T-cell (primary cell): ENCODE measurements at places on chromosomes 16 and 17.

DNA sequence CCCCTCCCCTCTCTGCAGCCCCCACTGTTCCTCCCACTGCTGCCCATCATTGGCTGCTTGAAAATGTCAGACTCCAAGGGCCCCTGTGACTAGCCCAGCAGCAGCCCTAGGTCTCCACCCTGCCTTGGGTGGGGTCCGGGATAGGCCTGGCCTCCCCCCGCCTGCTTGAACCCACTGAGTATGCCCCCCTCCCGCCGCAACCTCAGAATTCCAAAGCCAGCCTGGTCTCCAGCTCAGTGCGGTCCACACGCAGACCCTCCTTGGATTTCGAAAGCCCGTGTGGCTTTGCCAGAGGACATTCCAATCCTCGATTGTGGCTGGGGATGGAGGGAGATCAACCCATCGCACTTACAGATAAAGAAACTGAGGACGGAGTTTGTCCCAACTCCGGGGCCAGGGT lies 6.4 kb downstream of the DPEP1 start:
- DNase-seq: no peak

DNA sequence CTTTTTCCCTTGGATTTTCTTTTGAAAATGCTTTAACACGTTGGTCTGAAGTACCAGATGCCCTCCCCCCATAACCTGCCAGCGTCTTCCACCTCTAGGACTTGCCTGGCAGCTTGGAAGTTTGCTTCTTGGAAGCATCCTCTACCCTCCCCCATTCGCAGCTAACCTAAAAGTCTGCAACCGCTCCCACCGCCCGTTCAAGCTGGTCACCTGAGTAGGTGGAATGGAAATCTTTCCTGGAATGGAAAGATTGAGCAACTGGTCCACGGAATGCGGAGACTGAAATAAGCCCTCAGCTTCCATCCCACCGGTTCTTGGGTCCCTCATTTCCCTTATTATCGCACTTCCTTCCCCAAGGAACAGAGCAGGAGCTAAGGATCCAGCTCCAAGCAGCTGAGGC lies 31.4 kb downstream of the HS3ST3B1 start:
- no peak for DNase-seq

DNA sequence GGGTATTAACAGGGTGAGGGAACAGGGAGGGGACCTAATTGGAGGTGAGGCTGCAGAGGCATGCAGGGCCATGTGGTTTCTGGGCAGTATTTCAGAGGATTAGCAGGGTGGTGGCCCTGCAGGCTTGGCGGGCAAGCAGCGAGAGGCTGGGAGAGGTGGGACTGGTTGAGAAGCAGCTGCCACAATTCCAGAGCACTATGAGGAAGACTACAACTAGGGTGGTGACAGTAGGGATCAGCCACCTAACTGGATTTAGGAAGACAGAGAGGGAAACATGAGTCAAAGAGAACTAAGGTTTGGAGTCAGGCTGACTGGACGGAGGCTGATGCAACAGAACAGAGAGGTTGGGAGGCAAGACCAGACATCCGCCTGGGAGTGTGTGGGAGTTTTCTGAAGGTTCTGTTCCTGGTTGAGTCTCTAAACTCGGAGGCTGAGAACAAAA lies 12.3 kb downstream of the ALOXE3 start:
- no peak for DNase-seq

- no peak for DNase-seq
Observed at GRCh38 chr16:17471719-17472461, 1.1 kb upstream of the XYLT1 start.

DNA sequence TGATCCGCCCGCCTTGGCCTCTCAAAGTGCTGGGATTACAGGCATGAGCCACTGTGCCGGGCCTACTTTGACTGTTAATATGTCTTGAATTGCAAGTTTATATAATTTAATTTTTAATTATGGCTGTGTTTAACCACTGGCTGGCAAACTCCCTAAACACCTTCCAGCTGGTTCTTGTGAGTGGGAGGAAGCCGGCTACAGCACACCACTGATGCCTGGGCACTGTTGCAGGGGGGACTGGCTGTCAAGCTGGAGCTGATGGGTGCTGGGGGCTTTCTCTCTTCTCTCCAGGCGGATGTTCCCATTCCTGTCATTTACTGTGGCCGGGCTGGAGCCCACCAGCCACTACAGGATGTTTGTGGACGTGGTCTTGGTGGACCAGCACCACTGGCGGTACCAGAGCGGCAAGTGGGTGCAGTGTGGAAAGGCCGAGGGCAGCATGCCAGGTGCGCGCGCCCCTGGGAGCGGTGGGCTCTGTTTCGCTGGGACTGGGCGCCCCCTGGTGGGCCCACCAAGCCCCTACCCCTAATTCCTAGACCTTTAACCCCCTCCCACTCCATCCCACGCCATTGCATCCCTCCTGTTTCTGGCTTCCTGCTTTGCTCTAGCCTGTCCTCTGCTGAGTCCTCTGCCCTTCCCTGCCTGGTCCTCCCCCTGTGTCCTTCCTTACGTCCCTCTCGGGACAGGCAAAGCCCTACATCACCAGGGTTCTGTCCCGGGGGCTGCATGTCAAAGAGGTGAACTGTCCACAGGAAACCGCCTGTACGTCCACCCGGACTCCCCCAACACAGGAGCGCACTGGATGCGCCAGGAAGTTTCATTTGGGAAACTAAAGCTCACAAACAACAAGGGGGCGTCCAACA lies 9.5 kb downstream of the TBX21 start:
- DNase-seq: no peak

- no peak for DNase-seq
Observed at GRCh38 chr16:14606102-14606501, 24.0 kb downstream of the PARN start.

DNA sequence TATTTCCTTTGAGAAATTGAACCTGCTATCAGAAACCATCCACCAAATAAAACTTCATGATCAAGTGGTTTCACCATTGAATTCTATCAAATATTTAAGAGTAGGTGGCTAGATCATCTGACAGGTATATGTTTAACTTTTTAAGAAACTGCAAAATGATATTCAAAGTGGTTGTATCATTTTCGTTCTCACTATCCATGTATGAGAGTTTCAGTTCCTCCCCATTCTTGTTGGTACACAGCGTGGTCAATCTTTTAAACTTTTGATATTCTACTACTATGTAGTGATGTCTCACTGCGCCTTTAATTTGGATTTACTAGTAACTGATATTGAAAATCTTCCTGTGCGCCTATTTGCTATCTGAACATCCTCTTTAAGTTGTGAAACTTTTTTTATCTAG lies 163.7 kb downstream of the CYB561 start:
- DNase-seq: no peak

DNA sequence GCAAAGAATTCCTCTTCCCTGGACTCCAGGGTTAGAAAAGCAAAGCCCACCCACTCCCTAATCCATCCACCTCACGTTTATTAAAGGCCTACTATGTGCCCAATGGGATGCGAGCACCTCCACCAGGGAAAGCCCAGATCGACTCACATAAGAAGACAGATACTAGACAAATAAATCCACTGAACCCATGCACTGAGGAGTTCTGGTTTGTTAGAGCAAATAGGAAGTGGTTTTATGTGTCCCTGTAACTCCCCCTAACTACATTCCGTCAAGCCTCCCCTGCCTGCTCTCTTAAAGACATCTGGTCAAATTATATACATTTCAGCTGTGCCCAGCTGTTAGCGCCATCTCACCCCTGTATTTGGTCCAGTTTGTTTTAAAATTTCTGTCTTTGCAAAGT lies 218.5 kb upstream of the RPL38 start:
- no peak for DNase-seq

GRCh38 chr17:12961655-12962054 lies 56.2 kb downstream of the ELAC2 start:
- no peak for DNase-seq

DNA sequence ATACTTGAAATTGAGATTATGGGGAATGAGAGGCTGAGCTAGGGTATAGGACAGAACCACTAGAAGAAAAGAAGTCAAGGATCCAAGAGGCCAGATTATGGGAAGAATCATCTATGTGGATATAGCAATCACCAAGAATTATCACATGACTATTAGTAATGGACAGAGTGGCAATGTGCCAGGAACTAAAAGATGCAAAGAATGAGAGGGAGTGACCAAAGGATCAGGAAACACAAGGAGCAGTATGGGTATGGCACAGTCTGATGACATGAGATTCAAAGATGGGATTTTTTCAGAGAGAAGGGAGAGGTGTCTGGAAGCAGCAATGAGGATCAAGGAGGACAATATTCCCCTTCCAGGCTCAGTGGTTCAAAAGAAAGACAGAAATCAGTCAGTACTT lies 212.2 kb downstream of the AATF start:
- no peak for DNase-seq

DNA sequence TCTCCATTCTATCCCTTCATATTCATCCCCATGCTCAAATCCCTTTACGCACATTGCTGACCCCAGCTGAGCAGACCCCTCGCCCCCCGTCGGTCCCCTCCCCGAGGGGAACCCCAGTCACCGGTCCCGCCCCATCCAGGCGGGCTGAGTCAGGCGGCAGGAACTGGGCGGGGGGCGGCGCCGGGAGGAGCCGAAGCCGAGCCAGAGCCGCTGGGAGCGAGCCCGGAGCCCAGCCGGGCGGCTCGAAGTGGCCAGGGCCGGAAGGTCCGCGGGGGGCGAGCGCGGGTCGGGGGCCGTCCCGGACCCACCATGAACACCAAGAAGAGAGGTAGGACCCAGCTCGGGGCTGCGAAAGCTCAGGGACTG lies 8.6 kb downstream of the RIPOR1 start:
- DNase-seq: peak; percentile 29

- no peak for DNase-seq
Observed at GRCh38 chr16:72997141-72997542, 50.8 kb downstream of the ZFHX3 start.

DNA sequence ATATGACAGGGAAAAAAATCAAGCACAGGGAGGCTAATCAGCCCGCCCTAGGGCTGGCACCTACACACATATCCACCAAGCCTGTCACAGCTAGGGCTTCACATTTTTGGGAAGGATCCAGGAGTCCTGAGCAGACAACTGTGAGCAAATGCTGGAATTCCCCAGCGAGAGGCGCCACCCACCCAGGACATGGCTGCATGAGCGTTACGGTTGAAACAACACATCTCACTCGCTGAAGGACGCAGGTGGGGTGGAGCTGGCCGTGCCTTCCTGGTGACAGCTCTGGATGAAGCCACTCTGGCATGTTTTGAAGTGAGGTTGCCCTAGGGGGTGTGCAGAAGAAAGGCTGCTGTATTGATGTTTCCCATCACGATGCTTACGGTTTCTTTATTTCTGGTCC lies 315.1 kb upstream of the EEF2KMT start:
- no peak for DNase-seq

GRCh38 chr17:35448899-35449227 lies 297 bp upstream of the SLFN13 start:
- no peak for DNase-seq

- peak; percentile 79 for DNase-seq
Observed at GRCh38 chr16:15672514-15673167, 22.6 kb downstream of the NDE1 start.

DNA sequence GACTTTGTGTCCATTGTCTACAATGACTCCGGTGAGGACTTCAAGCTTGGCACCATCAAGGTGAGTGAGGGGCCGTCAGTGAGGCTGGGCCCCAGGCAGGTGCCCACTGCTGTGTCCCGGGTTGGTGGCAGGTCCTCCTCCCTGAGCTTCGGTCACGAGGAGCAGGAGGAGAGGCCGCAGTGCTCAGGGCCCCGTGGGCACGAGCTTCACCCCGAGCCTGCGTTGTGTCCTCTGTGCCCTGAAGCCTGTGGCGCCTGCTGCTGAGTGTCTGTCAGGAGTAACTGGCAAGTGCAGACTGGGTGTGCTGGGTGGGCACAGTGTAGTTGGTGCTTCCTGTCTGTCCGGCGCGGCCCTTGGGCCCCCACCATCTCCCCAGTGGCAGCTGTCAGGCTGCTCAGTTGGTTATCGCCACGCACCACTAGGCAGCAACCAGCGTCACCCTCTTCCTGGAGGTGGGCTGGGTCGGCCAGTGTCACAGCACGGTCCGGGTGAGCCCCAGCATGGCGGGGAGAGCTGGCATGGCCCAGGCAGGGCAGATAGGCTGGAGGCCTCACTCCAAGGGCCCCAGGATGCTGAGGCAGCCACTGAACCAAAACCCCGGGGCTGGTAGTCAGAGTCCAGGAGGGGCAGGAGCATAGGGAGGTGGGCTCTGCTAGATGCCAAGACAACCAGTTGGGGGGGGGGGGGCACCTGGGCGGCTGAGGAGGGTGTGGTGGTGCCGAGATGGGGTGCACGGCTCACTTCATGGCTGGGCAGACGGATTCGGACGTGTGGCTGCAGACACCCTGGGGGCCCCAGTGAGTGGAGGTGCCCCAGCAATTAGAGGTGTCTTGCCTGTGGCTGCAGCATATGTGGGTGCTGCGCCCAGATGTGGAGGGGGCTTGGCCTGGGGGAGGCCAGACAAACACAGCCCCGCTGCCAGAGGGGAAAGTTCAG lies 39.3 kb downstream of the TSC2 start:
- no peak for DNase-seq

DNA sequence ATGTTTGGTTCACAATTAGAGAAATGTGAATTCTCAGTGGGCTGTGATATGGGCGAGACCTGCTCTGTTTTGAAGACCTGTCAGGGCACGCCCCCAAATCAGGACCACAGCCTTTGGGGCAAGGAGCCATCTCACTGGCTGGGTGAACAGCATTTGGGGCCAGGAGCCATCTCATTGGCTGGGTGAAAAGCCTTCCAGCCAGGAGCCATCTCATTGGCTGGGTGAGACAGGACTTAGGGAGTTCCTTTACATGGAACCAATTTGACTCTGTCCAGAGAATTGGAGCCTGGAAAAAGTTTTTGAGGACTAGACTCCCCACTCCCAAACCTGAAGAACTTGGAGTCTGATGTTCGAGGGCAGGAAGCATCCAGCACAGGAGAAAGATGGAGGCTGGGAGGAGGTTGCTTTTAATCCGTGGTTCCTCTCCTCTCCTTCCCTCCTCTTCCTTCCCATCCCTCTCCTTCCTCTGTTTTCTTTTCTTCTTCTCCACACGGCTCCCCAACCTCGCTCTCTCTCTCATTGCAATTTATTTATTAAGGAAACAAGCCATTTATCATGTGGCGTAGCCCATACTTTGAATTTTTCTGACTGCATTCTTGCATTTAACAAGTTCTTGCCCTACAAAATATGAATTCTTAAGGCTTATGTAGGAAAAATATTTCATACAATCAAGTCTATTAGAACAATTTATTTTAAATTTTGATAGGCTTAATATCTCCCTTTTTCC lies 19.7 kb downstream of the FOXL1 start:
- no peak for DNase-seq

GRCh38 chr16:89035669-89036570 lies 57.7 kb upstream of the ACSF3 start:
- DNase-seq: no peak

DNA sequence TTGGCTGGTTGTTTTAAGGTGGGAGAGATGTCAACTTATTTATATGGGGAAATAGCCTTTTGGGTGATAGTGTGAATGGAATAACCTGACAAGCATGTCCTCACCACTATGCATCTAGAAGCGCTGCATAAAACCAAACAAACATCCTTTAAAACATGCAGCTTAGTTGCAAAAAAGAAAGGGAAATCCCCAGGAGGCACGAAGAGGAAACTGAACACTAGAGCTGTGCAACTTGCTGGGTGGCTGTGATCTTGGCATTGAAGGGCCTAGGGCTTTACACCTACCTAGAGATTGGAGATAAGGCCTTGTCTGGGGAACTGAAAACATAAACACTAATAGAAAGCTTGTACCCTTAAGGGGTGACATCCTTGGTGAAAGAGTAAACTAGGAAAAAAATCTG lies 7.3 kb downstream of the C16orf54 start:
- DNase-seq: peak; percentile 54
